ENCODE measurements at places on chromosomes 12 and 14.

GRCh38 chr14:93103392-93104080 lies 12.2 kb downstream of the ITPK1 start:
- DNase-seq, result no peak

- no peak for DNase-seq
These were observed 7.0 kb downstream of the ETNK1 start for GRCh38 chr12:22631863-22632463.

- DNase-seq, result no peak
These were observed 462.5 kb upstream of the SOX5 start for GRCh38 chr12:24411948-24412347.

- DNase-seq, result no peak
These were observed 32.0 kb upstream of the SSTR1 start for GRCh38 chr14:38175658-38176057.

GRCh38 chr12:6613776-6614512 lies 6.8 kb upstream of the CHD4 start:
- peak; percentile 90 for DNase-seq

- DNase-seq, result no peak
These were observed 56.7 kb downstream of the CD163L1 start for GRCh38 chr12:7387289-7387688.

DNA sequence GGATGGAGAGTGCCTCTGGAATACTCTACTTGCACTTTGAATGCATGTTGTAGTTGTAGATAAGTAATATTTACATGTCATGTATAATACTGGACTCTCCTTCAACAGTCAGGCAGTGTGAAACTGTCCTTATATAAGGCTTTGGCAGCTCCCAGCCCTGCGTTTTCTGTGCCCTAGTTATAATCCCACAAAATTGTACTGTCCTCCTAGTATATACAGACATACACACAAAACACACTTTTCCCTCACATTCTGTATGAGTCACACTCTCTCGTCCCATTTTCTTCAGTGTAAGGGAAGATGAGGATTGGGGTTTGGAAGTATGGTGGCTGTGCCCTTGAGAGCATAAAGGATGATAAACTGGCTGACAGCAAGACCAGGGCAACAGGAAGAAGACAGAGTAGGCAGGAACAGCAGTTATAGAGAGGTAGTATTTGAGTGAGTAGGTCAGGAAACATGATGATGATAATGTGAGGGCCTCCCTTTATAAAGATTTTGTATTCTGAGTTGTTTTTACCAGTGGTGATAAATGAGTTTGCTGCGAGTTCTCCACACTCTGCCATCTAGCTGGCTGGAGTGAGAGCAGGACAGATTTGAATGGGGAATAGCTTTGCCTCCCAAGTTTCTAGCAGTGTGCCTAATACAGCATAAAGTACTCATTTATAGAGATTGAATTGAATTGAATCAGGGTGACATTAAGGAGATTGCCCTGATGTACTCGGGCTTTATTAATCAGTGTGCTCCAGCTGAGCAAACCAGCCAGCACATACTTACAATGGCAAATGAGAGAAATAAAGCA lies 5.0 kb downstream of the CREBL2 start:
- DNase-seq, result no peak

- DNase-seq, result no peak
These were observed 92.3 kb upstream of the BCAT1 start for GRCh38 chr12:25041006-25041741.

DNA sequence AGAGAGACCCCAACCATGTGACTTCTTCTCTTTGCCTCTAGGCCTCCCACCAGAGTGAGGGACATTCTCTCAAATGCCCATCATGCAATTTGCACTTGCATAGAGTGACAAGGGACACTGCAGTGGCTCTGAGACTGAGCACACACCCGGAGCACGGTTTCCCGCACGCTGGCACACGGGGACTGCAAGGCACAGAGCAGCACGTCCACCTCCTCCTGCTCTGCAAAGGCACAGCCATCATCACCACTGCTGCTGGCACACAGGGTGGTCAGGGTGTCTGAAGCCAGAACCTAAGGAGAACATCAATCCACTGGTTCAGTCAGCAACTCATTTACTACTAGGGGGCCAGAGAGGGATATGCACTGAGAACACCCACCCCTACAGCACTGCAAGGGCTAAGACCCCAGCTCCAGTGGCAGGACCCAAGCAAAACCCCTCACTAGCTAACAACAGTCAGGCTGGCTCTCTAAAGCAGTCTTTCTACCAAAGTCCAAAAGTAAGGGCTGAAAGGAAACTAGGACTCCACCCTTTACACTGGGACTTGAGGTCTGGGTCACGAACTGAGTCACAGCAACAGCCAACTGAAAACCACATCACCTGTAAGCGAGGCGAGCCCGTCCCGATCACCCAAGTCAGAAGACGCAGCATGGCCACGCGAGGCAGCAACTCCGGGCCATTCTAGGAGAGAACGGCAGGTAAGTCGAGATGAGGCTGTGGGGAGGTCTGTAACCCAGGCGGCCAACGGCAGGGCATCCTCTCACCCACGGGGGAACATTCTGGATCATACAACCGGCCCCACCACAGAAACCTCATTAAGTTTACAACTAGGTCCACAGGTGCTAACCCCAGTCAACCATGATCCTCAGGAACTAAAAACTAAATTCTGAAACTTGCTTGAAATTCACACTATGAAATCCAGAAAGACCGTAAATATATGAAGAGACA lies 37.9 kb downstream of the GCN1 start:
- DNase-seq, result no peak

- DNase-seq, result no peak
These were observed 15.7 kb downstream of the ACTR6 start for GRCh38 chr12:100216337-100216736.

DNA sequence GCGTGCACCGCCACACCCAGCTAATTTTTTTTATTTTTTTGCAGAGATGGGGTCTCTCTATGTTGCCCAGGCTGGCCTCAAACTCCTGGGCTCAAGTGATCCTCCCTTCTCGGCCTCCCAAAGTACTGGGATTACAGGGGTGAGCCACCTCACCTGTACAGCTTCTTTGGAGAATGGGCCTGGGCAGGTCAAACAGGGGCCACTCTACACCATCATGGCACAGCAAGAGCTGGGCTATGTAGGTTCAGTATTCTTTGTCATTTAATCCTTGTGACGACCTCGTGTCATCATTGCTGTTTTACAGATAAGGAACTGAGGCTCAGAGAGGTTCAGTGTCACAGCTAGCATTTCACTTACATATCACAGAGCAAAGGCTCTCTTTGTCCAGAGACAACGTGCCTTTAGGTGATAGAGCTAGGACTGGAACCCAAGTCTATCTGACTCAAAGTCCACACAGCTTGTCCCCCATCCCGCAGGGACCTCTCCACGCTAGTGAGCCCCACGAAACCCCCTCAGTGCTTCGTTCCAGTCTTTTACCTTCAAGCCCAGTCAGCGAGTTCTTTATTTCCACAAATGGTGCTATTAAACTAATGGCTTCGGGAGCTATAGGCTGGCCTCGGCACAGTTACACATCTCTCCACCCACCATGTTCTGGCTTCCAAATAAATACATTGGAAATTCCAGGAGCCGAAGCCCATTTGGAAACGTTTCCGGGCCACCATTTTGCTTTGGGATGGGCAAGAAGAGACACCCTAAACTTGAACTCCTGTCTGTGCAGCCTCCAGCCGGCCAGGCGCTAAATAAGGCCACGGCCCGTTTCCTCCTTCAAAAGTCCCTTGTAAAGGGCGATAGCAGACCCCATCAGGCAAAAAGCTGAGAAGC lies 660 bp upstream of the MAP1LC3B2 start:
- DNase-seq, result no peak

- no peak for DNase-seq
These were observed at the start of gene RDH16 for GRCh38 chr12:56957229-56958052. Gene RDH16 (minus strand): TSS chr12:56957608. CDS start chr12:56957462, 146 bp downstream.

- no peak for DNase-seq
These were observed 2.8 kb downstream of the RPS6KL1 start for GRCh38 chr14:74920281-74920680.

DNA sequence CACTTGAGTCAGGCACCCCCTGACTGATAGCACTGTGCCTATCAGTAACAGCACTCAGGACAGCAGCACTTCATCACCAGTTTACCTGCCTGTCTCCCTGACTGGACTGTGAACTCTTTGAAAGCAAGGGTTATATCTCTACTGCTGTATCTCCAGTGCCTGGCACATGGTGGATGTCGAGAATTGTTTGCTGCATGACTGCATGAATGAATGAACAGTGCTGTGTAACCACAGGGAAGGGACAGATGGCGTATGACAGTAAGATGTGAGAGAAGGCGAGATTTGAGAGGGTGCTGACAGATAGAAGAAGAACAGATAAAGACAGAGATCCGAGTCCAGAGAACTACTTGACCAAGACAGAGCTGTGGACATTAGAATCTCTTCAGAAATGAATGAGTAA lies 29.7 kb downstream of the BRAP start:
- no peak for DNase-seq

- peak; percentile 89 for DNase-seq
These were observed at the start of gene DUSP16 for GRCh38 chr12:12562585-12563261. Gene DUSP16 (minus strand): TSS chr12:12562863. CDS start chr12:12521098, 41,765 bp downstream.

GRCh38 chr14:54194501-54194900 lies 202.3 kb upstream of the CDKN3 start:
- DNase-seq, result no peak

- no peak for DNase-seq
These were observed 430.3 kb downstream of the RAD51B start for GRCh38 chr14:68249661-68250451.

- DNase-seq, result no peak
These were observed 1271.0 kb downstream of the LRFN5 start for GRCh38 chr14:42877716-42878115.

- DNase-seq, result no peak
These were observed 12.1 kb upstream of the MSRB3 start for GRCh38 chr12:65266408-65266807.

DNA sequence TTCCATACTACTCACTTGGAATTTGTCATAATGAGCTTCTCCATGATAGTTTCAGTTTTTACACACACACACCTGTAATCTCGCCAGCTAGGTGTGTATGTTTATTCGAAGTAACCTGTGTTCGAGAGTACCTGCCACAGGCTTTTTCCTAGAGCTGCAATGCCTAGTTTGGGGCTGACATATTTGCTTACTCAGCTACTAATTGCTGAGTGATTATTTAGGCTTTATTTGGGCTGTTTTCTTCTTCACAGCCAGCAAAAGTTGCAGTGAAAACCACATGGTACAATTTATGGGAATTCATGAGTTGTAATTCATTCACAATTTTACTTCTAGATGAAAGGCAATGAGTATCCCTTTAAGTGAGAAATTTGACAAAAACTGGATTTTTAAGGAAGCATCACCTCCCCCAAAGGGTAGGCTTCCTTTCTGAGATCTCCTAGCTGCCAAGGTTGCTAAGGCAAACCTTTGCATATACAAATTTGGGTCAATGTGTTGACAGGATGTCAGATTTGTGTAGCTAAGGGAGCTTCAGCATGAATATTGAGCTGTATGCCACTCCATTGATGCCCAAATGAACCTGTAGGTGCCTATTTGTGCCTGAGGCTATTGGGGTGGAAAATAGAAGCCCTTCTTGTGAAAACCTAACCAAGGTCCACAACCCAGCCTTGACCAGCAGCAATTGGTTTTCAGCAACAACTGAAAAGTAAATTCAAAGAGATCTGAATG lies 108.7 kb upstream of the OTX2 start:
- DNase-seq, result no peak

GRCh38 chr12:88604646-88605045 lies 24.4 kb upstream of the KITLG start:
- no peak for DNase-seq

- DNase-seq, result no peak
These were observed 64.0 kb upstream of the ARHGAP5 start for GRCh38 chr14:32013083-32013482.

- peak; percentile 37 for DNase-seq
These were observed 430 bp downstream of the SLC41A2 start for GRCh38 chr12:104957719-104958000.

- DNase-seq, result no peak
These were observed 56.6 kb downstream of the MAX start for GRCh38 chr14:65045709-65046108.

GRCh38 chr12:83528571-83528970 lies 841.9 kb downstream of the TMTC2 start:
- DNase-seq, result no peak

DNA sequence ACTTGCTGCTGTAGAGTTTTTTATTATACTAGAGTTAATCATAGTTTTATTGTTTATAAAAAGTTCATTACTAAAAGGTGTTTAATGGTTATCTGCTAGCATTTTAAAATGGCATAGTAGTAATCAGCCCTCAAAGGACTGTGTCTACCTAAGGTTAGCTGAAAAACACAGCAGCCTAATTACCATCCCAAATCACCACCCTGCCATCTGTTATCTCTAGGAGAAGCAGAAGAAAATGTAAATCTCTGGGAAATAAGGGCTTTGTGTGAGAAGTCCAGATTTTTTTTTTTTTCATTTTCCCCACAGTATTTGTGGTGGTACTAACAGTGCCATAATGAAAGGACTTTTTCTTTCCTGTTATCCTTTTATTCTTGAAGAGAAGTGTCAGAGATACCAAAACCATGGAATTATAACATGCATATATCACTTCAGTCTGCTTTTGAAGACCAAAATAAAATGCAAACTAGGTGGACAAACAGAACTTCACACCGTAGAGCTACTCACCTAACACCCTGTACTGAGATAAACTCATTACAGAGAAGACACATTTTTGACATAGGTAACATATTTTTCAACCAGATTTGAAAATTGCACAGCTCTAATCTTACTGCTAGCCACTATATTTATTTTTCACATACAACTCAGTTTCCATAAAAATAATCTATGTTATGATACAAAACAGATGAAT lies 876.2 kb downstream of the C12orf50 start:
- DNase-seq, result no peak

DNA sequence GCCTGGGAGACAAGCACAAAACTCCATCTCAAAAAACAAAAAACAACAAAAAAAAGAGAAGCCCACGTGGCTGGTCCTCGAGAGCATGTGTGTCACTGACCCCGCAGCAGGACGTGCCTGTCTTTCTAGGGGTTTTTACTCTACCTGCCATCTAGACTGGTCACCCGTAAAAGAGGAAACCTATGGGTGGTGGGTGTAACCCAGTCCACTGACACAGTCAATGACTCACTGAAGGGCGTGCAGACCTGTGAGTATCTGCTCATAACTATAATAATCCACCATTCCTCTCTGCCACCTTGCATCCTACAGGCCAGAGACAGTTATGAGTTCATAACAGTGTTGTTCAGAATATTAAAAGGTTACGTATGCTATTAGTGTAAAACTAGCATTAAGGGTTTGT lies 4.6 kb downstream of the GOLGA3 start:
- no peak for DNase-seq

DNA sequence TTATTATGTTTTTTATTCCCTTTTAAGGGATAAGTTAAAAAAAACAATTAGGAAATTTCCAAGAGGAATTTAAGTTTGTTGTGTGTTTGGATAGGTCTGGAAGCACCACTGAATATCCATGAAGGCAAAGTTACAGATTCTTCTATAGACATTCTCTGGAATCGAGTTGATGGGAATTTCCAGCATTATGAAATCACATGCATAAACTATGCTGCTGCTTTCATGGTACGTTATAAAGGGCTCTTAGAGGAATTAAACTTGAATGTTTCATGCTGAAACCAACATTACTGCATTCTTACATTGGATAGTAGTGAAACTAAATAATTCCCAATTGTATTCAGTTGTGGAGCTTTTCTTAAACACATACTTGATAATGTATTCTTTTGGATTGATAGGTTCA lies 21.5 kb upstream of the PTPRQ start:
- DNase-seq, result no peak

Data from NCI-H510A (cell line).